ENCODE measurements at places on chromosomes 4 and X.

DNA sequence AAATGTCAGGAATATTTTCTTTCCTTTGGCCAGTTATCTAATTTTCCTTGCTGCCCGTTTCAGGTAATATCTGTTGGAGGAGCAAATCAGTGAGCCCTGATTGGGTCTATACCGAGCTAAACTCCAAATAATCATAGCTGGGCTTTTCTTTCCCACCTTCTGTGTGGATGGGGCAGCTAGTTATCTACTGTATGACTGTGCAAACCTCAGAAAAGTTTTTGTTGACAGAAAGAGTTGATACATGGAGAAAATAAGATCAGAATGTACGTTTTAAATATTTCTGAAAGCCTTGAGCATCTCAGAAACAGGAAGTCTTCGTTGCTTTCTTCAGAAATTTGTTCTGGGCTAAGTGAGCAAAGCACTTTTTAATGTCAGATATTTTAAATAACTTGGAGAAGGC, 6.2 kb upstream of the CXCL5 start:
- DNase-seq: no peak

DNA sequence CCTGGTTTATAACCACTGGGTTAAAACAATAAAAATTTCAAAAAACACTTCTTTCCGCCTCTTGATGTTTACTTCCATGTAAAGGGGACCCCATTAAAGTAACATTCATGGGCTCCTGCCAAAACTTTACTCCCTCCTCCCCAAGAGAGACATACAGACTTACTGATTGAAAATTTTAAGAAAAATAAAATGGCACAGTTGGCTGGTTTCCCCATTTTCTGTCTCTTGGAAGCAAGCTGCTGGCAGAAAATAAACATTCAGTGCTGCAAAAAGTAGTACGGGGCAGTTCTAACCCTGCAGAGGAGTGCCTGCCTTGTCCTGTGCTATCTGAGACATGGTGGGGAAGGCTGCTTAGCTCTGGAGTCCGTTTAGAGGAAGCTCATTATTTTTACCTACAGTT, 187.3 kb upstream of the INTU start:
- no peak for DNase-seq

DNA sequence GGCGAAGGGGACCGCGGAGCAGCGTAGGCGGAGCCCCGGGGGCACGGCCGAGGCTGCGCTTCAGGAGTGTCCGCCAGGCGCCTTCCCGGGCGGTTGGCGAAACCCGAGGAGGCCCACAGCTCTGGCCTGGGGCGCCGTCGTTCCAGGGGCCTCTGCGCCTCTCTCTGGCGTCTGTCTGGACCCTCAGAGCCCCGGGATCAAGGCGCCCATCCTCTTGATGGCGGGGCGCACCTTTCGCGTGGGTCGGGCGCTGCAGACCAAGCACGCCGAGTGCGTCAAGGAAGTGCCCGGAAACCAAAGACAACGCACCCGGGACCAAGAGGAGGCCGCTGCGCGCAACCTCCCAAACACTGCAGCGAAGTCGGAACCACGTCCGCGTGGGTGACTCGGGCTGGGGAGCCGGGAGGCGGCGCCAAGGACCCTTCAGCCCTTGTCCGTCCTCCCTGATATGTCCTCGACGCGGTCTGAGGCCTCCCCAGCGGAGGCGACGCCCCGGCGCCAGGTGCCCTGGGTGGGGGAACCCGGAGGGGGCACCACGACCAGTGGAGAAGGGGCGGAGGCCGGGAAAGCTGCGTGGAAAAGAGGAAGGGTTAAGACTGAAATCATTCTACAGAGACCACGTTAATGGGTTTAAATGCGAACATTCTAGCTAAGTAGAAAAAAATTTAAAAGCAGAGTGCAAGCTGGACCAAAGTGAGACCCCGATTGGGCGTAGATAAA, 9.9 kb downstream of the HMX1 start:
- DNase-seq: no peak

GRCh38 chrX:57752866-57753265, 72.8 kb upstream of the NLRP2B start:
- DNase-seq: no peak

DNA sequence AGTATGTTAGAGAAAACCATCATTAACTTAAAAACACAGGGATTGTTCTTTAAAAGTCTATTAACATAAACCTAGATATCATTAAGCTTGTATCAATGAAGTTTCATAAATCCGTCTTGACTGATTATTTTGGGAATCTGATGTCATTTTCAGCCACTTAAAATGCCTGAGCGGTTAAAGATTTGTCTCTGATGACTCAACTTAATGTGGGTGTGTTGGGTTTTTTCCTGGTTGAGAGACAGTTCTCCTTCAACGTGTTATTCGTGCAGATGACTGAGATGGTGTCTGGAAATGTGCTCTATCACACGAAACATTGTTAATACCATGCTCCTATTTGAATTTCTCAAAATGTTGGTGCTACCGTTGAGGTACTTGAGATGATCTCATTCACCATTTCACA, 227.3 kb upstream of the TENM3 start:
- peak; percentile 48 for DNase-seq

- no peak for DNase-seq
Measured at GRCh38 chrX:9257718-9258420, 207.0 kb upstream of the TBL1X start.

GRCh38 chr4:135824759-135825296, 1623.2 kb upstream of the PABPC4L start:
- DNase-seq: no peak

DNA sequence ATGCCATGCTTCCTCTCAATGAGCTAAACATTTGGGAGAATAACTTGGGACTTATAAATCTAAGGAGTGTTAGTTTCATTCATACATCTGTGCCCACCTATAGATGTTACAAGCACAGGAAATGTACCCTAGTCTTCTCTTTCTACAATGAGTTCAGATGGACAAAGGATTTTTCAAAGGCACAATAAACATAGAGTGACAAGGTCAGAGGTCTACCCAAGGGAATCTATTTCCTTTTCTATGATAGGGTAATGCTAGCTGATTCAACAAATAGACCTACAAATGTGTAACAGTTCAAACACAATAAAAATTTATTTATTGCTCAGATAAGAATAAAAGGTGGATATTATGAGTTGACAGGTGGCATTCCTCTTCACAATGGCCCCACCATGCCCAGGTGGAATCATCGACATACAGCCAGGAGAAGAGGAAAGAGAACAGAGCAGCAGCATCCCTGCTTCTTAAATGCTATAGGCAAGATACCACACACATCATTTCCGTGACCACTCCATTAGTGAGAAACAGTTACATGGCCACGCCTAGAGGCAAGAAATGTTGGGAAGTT, 421.8 kb downstream of the HNRNPD start:
- no peak for DNase-seq

GRCh38 chrX:132412208-132412607, 76.6 kb downstream of the MBNL3 start:
- DNase-seq: no peak

- peak; percentile 10 for DNase-seq
Measured at GRCh38 chrX:48558271-48558670, 16.0 kb upstream of the RBM3 start.

DNA sequence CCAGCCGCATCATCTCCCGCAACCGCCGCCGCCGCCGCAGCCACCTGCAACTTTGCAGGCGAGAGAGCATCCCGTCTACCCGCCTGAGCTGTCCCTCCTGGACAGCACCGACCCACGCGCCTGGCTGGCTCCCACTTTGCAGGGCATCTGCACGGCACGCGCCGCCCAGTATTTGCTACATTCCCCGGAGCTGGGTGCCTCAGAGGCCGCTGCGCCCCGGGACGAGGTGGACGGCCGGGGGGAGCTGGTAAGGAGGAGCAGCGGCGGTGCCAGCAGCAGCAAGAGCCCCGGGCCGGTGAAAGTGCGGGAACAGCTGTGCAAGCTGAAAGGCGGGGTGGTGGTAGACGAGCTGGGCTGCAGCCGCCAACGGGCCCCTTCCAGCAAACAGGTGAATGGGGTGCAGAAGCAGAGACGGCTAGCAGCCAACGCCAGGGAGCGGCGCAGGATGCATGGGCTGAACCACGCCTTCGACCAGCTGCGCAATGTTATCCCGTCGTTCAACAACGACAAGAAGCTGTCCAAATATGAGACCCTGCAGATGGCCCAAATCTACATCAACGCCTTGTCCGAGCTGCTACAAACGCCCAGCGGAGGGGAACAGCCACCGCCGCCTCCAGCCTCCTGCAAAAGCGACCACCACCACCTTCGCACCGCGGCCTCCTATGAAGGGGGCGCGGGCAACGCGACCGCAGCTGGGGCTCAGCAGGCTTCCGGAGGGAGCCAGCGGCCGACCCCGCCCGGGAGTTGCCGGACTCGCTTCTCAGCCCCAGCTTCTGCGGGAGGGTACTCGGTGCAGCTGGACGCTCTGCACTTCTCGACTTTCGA, 654 bp downstream of the ATOH1 start:
- no peak for DNase-seq

GRCh38 chr4:109432696-109433095, 919 bp upstream of the SEC24B start:
- no peak for DNase-seq

GRCh38 chr4:86451560-86452330, 91.9 kb upstream of the MAPK10 start:
- peak; percentile 3 for DNase-seq

GRCh38 chrX:131521824-131522223, 22.1 kb upstream of the OR13H1 start:
- no peak for DNase-seq

GRCh38 chrX:10045327-10046000, 78.3 kb downstream of the CLDN34 start:
- no peak for DNase-seq

- no peak for DNase-seq
Measured at GRCh38 chrX:38287674-38288073, 39.6 kb downstream of the RPGR start.

GRCh38 chrX:149630681-149631233, 835 bp downstream of the TMEM185A start:
- DNase-seq: no peak

DNA sequence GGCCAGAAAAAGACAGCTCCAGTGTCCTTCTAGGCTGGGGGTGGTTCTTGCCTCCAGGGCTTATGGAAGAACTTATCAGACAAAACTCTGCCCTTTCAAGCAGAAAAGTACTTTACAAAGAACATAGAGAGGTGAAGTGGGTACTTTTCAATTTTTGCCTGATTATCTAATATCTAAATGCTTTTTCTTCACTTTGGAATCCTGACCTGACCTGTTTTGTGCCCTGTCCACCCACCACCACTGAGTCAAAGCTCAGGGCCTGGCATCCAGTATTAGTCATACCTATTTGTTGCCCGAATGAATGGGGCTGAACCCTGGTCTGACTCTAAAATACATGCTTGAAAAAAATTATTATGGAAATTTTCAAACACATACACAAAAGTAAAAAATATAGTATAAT, 37.2 kb downstream of the RTL9 start:
- DNase-seq: no peak

Measured in HTR-8/SVneo (cell line).